ENCODE measurements at places on chromosomes 3 and 15.

- DNase-seq, result no peak
Observed at GRCh38 chr3:106635271-106635670, 742.0 kb upstream of the CCDC54 start.

GRCh38 chr3:62139957-62140356 is 233.4 kb downstream of the FEZF2 start:
- DNase-seq, result no peak

GRCh38 chr3:12194669-12195161 is 36.0 kb upstream of the TIMP4 start:
- DNase-seq, result no peak

DNA sequence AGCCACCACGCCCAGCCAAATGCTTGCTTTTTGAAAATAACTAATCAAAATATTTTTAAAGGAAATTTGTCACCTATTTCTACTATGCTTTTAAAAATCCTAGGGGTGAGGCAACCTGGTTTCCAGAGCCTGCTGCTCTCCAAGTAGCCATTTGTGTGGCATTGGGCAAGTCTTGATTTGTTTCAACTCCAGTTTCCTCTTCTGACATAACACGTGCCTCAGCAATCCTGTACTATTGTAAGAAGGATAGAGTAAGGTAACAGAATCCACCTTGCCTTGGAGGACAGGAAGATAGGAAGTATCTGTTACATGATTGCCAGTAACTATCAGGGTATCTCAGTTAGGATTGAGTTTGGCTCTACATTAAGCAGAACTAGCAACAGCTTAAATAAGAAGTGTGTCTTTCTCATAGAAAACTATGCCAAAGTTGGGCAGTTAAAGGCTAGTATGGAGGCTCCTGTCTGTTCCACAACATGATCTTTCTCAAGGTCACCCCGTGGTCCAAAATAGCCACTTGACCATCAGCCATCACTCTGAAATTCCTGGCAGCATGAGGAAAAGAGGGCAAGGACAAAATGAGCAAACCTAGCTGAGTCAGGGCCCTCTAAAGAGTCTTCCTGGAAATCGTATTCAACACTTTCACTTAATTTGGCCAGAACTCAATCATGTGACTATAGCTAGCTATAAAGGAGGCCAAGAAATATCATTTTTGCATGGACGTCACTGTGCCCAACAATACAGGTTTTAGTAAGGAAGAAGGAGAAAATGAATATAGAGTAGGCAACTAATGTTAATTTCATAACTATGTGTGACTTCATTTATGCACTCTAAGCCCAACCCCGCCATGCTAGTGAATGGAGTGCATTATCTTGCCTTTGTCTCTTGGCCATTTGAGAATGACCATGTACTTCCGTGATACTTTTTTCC is 66.1 kb downstream of the HMG20A start:
- DNase-seq, result no peak

DNA sequence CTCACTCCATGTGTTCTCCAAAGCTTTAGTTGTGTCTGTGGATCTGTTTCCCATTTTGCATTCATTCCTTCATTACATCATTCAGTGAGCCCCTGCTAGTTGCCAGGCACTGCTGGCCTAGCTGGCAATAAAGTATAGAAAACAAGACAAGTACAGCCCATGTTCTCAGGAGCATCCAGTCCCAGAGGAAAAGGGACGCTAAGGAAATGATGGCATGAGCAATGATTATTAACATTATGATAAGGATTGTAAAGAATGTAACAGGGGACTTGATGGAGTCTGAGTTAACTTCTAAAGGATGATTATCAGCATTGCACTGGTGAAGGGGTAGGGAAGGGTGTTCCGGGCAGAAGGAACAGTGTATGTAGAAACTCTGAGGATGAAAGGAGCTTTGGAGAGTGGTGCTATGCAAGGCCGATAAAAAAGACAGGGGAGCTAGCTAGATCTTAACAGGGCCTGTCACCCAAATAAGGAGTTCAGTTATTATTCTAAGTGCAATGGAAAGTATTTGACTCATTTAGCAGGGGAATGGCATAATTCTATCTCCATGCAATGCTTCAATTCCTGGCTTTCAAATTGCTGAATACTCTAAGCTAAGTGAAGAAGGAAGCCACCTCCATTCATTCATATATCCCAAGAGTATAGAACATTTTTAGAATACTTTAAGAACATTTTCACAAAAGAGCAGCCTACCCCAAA is 258.2 kb upstream of the STT3B start:
- no peak for DNase-seq
